ENCODE measurements at places on chromosomes 12 and 14.

DNA sequence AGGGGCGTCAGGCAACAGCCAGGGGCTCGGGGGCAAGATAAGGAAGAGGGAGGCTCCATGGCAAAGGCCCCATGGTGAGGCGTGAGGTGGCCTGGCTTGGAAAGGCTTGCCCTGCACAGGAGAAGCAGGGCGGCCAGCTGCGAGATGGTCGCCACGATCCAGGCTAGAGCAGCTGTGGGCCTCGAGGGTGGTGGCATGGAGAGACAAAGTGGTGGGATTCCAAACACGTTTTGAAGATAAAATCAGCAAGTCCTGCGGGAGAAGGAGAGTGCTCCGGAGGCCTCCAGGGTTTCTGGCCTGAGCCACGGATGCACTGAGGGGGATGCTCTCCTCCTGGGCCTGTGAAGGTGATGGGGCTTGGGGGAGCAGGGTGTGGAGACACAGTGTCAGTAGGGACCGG, 20.5 kb upstream of the DLK1 start:
- DNase-seq = no peak

GRCh38 chr14:97866664-97867063, 1069.5 kb downstream of the VRK1 start:
- peak; percentile 56 for DNase-seq

DNA sequence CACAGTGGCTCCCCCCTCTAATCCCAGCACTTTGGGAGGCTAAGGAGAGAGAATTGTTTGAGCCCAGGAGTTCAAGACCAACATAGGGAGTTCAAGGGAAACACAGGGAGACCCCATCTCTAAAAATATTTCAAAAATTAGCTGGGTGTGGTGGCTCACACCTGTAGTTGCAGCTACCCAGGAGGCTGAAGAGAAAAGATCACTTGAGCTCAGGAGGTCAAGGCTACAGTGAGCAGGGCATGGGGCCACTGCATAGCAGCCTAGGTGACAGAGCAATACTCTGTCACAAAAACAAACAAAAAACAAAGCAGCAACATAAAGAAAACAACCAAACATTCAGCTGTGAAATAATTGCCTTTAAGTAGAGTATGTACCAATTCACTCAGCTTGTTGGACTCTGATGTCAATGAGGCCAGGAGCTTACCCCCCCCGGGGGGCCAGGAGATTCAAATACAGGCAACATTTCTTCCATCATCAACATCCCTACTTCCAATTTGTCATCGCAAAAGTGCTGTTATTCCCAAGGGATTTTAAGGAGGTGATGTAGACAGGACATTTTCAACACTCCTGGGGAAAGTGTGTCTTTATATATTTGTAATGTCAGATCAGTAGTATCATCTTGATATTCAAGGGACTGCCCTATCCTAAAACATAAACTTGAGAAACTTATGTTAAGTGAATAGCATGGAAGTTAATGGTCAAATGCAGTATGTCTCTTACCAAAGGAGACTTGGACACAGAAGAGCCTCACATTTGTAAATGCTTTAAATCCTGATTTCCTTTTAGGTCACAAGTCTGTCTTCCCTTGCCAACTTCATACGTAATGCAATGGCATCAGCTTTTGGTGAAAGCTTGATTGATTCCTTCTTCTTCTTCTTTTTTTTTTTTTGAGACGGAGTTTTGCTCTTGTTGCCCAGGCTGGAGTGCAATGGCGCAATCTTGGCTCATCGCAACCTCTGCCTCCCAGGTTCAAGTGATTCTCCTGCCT, 40.6 kb upstream of the AEBP2 start:
- DNase-seq = no peak

DNA sequence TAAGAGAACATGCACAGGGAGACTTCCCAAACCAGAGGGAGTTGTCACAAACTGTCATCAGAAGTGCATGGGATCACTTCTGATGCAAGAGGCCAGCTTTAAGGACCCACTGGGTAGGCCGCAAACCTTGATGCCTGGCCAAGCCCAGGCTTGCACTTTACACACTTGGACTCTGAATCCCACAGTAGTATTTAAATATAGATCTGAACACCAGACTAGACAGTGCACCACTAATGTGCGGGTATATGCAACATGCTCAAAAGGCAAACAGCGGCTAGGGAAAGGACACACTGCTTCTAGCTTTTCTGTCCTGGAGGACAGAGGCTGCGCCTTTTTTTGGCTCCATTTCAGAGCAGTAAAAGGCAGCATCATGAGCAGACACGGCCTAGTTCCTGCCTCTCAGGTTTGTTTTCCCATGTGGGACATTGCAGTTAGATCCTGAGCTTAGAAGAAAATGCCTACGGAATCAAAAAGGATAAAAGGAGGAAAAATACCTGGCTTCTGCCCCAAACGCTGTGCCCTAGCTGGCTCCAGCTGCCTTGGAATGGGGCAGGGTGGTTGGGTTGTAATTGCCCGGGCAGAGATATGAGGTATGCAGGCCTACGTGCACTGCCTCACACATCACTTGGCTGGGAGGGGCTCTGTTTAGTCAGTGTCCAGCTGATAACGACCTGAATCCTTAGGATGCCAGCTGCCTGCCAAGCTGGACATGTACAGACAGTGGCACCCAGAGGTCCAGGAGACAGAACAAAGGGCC, 84.5 kb upstream of the EGLN3 start:
- no peak for DNase-seq

GRCh38 chr14:82126006-82126405, 592.4 kb upstream of the SEL1L start:
- no peak for DNase-seq
